NCI-H146 (cell line): ENCODE measurements at places on chromosomes 3 and 15.

- DNase-seq, result no peak
These were observed 15.3 kb downstream of the HDAC11 start for GRCh38 chr3:13495351-13495813.

- DNase-seq, result no peak
These were observed 82.6 kb upstream of the CSPG5 start for GRCh38 chr3:47661121-47661752.

DNA sequence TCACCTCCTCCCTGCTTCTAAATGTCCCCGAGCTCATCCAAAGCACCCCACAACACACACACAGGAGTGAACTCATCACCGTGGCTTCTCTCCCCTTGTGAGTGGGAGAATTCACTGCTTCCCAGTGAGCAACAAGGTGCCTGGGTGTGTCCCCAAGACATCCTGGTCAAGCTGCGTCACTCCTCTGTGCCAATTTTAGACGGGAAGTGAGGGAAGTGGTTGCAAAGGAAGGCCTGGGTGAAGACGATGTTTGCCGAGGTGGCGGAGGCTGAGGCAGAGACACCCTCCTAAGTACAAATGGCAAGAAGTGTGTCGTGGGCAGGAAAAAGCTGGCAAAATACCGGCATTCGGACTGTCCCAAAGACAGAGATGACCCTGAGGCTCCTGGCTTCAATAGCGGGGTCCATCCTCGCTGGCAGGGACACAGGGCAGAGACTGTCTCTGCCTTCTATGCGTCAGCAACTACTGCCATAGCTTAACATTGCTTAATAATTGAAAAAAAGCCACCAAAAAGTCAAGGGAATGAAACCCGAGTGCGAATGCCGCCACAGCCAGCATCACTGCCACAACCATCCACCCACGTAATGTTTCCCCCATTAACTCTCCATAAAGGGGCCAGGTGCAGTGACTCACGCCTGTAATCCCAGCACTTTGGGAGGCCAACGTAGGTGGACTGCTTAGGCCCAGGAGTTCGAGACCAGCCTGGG is 72.8 kb downstream of the VGLL4 start:
- DNase-seq, result no peak

GRCh38 chr15:60708684-60709083 is 229.7 kb upstream of the ICE2 start:
- DNase-seq, result no peak

DNA sequence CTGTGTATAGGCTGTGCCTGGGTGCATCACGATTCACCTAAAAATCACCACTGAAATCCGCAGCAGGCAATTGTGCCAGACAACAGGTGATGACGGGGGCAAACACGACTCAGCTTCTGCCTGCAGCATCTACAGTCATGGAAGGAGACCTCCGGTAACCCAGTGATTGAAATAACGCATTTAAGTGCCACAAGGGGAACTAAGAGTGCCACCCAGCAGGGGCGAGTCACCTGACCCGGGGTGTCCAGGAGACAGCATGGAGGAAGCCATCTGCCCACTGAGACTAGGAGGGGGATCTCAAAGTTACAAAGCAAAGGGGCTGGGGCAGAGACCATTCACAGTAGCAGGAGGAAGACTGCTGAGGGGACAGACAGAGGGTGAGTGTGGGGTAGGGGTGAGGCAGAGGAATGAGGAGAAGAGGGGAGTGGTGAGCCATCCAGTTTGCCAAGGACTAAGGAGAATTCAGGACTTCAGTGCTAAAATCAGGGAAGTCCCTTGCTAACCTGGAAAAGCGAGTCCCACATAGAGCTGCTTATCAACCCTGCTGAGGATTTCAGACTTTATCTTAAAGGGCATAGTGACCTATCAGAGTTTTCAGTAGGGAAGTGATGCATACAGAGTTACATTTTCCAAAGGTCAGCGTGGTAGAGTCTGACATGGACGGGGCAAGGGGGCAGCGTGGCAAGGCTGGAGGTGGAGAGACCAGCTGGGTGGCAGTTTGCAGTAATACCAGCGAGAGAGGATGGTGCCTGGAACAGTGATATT is 256.7 kb upstream of the HES1 start:
- DNase-seq, result peak; percentile 32

GRCh38 chr3:129596194-129597086 is 10.0 kb downstream of the PLXND1 start:
- DNase-seq, result peak; percentile 15

DNA sequence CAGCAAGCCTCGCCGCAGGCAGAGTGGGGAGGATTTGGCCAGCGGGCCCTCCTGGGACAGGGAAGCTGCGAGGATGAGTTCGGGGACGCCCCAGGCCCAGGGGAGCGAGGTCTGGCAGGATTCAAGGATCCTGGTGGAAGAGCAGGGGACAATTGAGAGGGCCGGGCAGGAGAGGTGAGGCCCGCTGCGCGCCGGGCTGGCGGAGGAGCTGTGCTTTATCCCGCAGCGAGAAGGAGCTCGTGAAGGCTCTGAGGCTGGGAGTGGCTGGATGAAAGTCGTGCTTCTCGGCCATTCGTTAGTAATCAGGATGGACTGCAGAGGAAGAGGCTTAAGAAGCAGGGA is 3.6 kb downstream of the SLC51A start:
- no peak for DNase-seq

- DNase-seq, result no peak
These were observed 20.3 kb downstream of the CAND2 start for GRCh38 chr3:12816521-12817342.

DNA sequence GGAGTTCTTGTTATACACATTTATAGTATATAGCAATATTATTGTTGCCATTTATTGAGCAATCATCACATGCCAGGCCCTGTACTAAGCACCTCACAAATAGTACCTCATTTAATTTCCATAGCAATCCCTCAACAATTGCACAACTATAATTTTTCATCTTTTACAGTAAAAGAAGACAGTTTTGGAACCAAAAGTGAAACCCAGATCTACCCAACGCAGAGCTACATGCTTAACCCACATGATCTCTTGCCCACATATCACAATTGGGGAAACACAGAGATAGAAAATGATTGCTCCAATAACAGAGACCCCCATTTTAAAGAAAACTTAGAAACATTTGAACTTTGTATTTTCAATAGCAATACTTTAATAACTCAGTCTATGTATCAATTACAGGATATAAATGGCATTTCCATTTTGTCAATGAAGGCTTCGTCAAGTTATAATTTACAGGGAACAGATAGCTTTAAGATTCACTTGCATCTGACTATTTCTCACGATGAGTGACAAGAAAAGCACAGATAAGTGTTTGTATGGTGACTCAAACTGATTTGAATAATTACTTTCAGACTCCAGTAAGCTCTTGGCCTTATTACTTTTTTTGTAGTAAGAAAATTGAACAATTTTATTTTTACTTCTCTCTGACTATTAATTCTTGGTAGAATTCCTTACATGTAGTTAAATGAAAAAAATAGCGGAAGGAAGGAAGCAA is 38.7 kb upstream of the CCDC50 start:
- DNase-seq, result no peak

DNA sequence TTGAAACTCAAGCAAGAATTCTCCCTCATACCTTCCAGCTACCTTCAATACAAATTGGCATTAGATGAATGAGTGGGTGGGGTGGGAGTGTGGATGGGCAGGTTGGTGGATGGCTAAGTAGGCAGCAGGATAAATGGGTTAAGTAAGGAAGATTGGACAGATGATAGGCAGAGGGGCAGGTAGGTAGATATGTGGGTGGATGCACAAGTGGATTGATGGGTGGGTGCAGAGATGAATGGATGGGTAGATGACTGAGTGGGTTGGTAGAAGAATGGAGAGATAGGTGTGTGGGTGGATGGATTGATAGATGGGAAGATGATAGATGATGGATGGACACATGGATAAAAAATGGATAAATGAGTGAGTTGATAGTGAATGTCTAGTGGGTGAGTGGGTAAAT is 27.6 kb downstream of the VIPR1 start:
- DNase-seq, result no peak

- no peak for DNase-seq
These were observed 62.4 kb downstream of the ZBTB20 start for GRCh38 chr3:115084686-115085085.

- no peak for DNase-seq
These were observed 37.0 kb downstream of the PAQR9 start for GRCh38 chr3:142926368-142926944.

GRCh38 chr15:98876451-98877369 is 130.9 kb downstream of the PGPEP1L start:
- no peak for DNase-seq

GRCh38 chr3:51382947-51383578 is 2.0 kb upstream of the MANF start:
- DNase-seq, result no peak

DNA sequence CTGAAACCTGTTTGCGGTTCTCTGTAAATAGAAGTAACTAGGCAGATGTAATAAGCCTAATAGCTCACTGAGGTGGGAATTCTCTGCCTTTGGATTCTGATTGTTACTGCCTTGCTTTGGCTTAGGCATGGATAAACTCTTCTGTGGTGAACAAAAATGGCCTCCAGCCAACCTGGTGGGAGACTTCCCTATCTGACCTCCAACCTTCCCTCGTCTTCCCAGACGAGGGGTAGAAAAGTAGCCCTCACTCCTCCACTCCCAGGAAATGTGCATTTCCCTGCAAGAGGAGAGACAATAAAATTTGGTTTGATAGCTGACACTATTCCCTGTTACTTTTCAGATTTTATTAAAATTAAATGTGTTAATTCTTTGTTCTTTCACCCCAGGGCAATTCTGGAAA is 606 bp upstream of the CD96 start:
- DNase-seq, result no peak

DNA sequence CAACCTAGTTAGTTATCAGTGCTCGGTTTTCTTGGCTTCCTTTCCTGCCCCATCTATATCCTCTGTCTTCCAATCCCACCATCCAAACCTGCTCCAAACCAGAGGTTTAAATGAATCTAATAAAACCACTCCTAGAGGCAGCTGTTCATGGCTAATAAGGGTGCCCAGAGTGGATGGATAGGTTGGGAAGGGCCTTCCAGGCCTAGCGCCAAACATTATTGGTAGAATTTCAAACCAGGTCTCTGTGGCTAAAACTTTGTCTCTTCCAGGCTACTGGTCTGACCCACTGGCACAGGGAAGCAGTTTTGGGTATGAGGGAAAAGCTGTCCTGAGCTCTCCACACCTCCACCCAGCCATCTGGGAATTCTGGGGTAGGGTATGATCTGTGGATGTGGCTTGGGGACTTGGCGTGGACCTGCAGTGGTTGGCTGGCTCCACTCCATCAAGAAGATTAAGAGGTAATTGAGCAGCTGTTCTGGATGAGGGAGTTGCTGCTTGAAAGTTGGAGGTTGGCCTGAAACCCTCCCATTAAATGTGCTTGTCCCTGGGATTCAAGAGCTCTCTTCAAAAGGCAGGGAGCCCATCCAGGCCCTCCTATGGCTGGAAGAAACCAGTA is 29.3 kb upstream of the INSYN1 start:
- no peak for DNase-seq

GRCh38 chr3:114331007-114331406 is 37.2 kb downstream of the TIGIT start:
- DNase-seq, result no peak

DNA sequence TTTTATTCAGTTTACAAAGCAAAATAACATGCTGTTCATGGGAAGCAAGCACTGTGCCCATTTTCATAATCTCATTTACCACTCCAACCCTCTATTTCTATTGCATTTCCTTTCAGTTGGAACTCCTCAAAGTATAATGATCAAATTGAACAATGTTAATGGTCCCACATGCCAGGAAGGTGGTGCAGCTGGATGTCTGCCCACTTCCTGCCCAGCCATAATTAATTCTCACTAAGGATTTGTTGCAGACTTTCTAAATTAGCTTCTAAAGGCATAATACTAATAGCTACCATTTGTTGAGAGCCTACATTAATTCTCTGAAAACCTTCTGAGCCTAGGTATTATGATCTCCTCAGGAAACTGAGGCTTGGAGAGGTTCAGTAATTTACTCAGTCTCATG is 316.1 kb upstream of the TPM1 start:
- DNase-seq, result no peak

- DNase-seq, result no peak
These were observed 27.7 kb upstream of the HHATL start for GRCh38 chr3:42730294-42730693.

DNA sequence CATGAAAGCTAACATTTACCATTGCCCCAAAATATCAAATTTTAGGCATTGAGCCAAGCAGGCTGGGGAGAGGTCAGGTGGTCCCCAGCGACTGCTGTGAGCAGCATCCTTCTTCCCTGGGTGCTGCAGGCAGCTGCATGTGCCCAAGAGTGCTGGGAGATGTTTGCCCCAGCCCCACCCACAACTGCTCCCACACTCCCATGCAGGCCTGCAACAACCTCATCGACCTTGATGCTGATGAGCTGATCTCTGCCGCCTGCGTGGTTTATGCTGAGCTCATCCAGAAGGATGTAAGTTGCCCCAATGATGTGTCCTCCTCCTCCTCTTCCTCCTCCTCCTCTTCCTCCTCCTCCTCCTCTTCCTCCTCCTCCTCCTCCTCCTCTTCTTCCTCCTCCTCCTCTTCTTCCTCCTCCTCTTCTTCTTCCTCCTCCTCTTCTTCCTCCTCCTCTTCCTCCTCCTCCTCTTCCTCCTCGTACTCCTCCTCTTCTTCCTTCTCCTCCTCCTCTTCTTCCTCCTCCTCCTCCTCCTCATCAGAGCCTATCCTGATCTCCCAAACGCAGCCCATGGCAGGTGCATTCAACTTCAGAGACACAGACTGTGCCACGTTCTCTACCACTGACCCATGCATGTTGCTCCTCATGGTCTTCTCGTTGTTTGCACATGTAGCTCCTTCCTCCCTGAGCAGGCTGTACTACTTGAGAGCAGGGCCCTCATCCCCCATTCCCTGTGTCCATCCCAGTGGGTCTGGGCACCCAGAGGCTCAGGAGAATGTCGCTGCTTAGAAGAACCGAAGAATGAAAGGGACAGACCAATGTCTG is 15.1 kb downstream of the TBC1D21 start:
- DNase-seq, result no peak

DNA sequence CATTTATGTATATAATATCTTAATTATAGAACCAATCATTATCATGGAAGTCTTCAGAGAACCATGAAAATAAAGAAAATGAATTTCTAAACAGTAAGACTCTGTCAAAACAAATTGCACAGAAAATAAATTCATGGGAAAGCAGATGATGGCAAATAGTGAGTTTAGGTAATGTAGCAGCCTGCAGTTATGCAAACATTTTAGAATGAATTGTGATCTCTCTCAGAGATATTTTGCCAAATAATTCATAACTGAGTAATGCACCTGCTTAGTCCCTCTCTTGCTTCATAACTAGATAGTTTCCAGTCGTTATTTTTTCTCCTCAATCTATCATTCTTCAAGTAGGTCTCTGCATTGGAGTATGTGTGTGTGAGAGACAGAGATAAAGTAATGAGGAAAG is 492.7 kb upstream of the THBS1 start:
- no peak for DNase-seq

DNA sequence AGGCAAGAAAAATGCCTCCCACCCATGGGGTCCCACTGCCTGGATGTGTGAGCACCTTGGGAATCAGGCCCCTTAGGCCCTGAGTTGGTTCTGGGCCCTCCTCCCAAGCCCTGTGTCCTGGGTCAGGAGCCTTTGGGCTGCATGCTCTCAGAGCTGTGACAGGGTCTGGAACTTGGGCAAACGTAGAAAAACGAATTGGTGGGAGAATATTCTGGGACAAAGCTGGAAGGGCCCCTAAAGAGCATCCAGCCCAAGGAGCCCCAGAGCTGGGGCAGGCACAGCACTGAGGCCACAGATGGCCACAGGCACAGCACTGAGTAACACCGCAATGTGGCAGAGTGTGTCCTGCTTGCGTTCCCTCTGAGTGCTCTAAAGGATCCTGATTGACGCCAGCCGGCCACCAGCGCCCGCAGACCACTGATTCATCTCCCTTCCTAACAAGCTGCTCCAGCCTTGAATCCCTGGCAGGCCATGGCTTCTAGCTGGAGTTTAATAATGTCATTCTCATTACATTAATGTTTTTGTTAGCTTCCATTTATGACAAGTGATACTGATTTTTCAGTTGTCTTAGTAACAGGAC is 18.6 kb upstream of the SEC13 start:
- DNase-seq, result no peak
